ENCODE measurements at places on chromosomes 12 and 14.

DNA sequence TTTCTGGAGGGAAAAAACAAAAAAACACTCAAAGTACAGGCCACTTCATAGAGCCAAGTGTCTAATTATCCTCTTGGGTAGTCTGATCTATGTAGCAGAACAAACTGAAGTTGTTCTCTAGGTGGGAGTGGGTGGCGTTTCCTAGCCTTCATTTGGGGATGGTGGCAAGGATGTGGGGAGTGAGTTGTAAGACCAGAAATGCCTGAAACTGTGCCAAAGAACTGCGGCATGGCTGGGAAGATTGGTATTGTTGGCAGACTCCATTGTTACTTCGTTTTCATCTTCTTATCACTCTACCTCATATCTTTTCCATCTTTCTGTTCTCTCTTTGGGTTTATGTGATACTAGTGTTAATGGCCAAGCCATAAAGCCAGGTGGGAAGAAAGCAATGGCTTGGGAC, 177.3 kb upstream of the DDHD1 start:
- no peaks in the 10 kb centered on the region for H3K36me3 ChIP-seq
- H3K27ac ChIP-seq, result no peak overlapping the region
- H3K27me3 ChIP-seq, result no peaks in the 10 kb centered on the region
- no peak overlapping the region for H3K4me3 ChIP-seq
- H3K4me1 ChIP-seq, result no peaks in the 10 kb centered on the region
- DNase-seq, result no peak

DNA sequence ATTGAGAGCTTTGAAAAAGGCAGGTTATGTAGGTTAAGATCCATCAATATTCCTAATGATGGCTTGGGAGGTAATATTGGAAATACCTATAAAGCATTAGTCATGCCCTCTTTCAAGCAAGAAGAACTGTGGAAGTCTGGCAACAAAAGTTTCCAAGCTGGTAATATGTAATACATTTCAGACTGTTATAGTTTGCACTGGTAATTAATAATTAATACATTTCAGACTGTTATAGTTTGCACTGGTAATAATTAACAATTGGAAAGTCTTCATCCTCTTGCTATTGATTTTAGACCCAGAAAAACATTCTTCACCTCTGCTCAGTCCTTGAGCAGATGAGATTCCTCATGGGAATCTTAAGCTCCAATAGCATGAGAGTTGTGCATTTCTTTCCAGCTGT, 29.0 kb upstream of the WDR89 start:
- no peaks in the 10 kb centered on the region for H3K4me1 ChIP-seq
- no peak for DNase-seq
- no peak overlapping the region for H3K4me3 ChIP-seq

GRCh38 chr14:52402812-52403526, 88.9 kb downstream of the PTGER2 start:
- H3K4me3 ChIP-seq, result no peak overlapping the region
- DNase-seq, result no peak
- H3K27me3 ChIP-seq, result no peaks in the 10 kb centered on the region
- H3K27ac ChIP-seq, result no peak overlapping the region
- H3K4me1 ChIP-seq, result no peaks in the 10 kb centered on the region

DNA sequence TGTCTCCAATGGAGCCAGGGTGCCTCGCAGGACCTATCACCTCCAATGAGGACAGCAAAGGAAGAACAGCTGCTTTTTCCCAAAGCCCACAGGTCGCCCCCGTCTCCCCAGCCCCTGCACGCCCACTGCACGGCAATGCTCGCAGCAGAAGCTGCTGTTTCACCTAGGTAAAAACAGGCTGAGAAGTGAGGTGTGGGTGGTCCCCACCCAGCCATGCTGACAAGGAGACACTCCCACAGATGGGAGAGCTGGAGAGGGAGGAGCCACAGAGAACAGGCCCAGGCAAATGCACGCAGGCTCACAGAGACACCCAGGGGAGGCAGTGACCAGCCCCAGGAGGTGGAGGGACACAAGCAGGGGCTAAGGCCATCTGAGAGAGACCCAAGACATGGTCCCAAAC, 10.4 kb downstream of the CFAP73 start:
- no peak overlapping the region for H3K4me3 ChIP-seq
- H3K27me3 ChIP-seq, result no peaks in the 10 kb centered on the region

DNA sequence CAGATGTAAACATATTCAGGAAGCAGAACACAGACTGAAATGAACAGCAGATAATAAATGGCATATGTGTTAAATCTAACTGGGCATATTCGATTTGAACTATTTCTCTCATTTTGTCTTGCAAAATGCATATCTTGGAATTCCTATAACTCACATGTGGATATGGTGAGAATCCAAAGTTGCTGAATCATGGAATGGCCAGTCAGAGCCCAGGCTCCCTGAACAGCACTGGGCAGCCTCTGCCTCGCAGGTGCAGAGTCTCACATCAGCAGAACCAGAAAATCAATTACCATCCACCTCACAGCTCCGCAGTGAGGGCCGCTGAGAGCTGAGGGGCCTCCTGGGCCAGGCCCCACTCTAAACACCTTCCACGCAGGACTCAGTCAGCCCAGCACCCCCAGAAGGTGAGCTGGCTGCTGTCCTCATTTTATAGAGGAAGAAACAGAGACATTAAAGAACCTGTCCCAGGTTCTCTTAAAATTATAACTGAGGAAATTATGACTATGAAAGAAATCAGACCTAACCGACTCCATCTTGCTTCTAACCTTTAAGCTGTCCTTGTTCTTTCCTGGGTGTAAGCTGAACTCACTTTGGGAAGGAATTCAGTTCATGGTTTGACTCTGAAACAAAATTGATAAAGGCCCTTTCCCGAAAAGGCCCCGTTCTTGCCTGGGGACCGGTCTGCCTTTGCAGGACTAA, 269.1 kb upstream of the SFSWAP start:
- H3K27ac ChIP-seq, result no peak overlapping the region
- no peaks in the 10 kb centered on the region for H3K27me3 ChIP-seq

DNA sequence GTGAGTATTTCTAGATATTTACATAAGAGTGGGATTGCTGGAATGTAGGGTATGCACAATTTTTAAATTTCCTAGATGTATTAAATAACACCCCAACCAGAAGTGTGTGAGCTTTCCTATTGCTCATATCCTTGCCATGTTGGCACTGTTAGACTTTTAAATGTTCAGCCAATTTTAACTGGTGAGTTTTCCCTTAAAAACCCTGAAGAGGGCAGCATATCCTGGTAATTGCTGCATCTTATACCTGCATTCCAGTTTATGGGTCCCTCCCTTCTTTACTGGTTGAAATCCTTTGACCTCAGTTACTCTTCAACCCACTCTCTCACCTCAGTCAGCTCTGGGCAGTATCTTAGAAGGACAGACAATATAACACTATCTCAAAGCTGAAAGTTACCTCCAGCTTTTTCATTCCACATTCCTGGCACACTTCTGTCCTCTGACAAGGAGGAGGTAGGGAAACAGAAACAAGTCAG, 270.6 kb downstream of the PAWR start:
- DNase-seq, result no peak
- H3K27ac ChIP-seq, result peak overlapping the region; percentile 58
- H3K27me3 ChIP-seq, result no peaks in the 10 kb centered on the region
- no peaks in the 10 kb centered on the region for H3K36me3 ChIP-seq
- no peak overlapping the region for H3K4me3 ChIP-seq

Data from SK-N-SH (cell line).